NCI-H1417 treated with DMSO at 0.1 percent for 48 hours (cell line): ENCODE measurements at places on chromosomes 5 and 9.

GRCh38 chr5:151454166-151454565 is 6.8 kb downstream of the SLC36A1 start:
- DNase-seq, result no peak

GRCh38 chr5:66179297-66180051 is 35.4 kb downstream of the SREK1 start:
- no peak for DNase-seq

- no peak for DNase-seq
Observed at GRCh38 chr5:74275171-74275992, 365.1 kb downstream of the ENC1 start.

GRCh38 chr9:93218671-93219420 is 34.9 kb downstream of the WNK2 start:
- DNase-seq, result no peak

GRCh38 chr5:89129941-89130340 is 247.0 kb upstream of the MEF2C start:
- DNase-seq, result no peak

DNA sequence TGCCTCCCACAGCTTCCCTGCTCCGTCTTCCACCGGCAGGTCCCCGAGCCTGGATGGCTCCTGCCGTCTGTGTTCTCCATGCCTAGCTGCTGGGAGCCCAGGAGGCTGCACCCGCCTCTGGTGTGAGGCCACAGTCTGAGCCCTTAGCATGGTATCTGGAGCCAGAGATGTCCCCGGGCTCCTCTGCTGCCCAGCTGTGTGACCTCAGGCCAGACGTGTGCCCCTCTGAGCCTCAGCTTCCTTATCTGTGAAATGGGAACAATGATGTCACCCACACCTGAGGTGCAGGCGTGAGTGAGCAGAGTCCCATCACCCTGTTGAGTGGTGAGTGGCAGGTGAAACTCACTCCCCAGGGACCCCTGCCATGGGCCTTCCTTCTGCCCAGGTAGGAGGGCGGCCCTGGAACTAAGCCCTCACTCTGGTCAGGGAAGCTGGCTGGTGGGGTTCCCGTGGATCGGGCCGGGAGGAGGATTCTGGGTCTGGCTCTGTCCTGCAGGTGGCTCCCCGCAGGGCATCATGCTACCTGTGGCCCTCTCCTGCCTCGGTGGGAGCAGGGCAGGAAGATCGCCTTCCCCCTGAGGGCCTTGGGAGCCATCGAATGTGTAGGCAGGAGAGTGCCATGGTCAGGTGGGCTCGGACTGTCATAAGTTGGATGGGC is 239.0 kb downstream of the PBX3 start:
- no peak for DNase-seq

DNA sequence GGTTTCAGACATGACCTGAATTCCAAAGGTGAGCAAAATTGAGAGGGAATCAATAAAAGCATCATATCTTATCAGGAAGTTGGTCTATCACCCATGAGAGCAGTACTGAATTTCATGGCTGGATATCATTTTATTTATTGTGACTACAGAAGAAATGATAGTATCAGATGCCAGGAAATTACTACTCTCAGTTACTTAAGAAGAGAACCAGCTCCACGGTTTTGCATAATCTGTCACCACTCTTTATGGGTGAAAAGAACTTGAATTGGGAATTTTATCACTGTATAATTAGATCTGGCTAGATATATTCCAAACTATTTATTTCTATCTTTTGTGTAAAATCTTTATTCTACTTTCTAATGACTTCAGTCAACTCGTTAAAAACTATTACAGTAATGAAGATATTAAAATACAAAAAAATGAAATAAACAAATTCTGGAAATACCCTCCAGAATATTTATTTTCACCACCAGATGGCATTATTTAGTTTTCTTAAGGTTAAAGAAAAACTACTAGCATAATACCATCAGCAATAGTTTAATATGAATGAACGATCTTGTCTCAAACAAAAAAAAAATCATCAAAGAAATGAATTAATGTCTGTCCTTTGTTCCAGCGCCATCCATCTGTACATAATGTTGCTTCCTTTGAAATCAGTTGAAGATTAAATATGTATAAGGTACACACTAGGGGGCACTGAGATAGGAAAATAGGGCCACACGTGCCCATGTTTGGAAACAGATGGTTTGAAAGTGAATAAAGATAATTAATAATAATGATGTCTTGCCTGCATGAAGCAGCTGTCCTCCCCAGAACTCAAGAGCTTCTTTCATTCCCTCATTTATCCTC is 84.7 kb upstream of the SLCO6A1 start:
- peak; percentile 41 for DNase-seq

DNA sequence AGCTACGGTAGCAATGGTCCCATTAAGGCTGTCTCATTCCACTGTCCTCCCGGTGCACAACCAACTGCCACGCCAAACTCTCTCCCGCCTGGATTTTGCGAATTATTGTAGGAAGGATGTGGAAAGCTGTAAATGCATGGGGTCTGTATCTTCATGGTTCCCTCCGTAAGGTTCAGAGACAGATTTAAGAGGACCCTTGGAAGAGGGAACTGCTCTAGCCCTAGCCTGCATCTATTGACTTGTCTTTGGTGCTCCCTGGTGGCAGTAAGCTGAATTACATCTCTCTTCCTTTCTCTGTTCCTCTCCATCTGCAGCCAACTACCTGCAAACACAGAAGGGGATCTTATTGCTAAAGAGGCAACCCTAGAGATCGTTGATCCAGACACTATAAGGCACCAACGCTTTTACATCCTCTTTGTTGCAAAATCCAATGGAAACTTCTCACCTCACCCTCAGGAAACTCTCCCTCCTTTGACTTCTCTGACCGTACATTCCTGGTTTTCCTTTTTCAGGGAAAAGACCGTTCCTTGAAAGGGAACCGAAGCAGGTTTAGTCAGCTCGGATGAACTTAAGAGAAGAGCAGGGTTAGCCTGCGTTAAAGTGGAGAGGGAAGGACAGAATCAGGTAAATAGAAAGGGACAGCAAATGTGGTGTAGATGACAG is 11.9 kb downstream of the CAPSL start:
- peak; percentile 42 for DNase-seq

GRCh38 chr5:74613283-74613682 is 27.2 kb downstream of the ENC1 start:
- no peak for DNase-seq

GRCh38 chr9:112044186-112044585 is 130.9 kb downstream of the SUSD1 start:
- no peak for DNase-seq

DNA sequence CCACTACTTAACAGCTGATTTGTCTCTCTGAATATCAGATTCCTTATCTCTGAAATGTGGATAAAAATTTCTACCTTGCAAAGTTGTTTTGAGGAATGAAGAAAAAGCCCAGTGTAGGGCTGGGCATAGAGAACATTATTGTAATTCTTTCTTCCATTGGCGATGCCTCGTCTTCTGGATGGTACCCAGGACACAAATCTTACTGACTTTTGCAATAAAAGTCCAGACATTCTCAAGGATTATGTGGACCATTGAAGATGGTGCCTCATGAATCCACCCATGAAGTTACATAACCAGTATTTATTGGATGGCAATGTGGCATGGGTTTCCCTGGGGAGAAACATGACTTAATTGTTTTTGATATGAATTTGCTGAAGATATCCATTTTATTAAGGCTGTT is 33.1 kb downstream of the NNT start:
- no peak for DNase-seq

GRCh38 chr5:167730656-167731055 is 560.8 kb upstream of the WWC1 start:
- no peak for DNase-seq

GRCh38 chr5:136586196-136586595 is 220.9 kb upstream of the TRPC7 start:
- DNase-seq, result no peak

DNA sequence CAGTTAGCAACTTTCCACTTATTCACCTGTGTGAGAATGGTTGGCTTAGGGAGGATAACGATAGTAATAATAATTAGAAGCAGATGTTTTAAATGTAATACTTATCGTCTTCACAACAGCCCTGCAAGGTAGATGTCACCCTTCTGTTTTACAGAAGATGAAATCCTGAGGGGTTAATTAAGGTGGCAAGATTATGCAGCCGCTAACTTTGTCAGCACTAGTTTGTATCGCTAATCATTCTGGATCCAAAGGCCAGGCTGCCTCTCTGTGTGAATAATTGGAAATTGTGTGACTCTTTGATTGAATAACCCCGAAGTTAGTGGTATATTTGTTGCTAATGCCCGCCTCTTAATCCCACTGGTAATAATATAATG is 635 bp downstream of the IFT74 start:
- no peak for DNase-seq

DNA sequence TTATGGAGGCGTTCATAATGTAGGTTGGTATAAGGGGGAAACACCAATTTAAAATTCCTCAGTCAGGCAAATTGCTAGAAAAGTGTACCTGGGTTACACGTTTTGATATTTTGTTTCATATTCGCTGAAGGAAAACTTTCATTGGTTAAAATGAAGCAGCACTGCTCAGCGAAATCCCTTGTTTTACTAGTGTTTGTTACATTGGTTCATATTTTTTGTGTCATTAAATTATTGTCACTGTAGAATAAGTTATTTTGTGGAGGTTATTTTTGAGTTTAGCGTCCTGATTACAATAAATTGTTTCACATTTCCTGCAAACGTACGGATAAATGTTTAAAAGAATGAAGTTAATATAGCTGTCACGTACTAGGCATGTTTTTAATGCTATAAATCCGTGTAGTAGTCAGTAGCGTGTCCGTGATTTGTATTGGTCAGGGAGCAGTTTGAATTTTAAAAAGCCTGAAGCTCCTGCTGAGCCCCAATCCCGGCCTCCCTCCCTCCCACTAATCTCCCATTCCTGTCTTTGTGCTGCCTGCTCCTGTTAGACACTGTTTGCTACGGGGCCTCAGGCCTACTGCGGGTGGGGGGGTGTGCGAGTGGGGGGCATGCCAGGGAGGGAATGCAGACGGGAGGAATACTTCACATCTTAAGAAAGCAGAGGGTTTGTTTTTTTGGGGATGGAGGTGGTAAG is 2.0 kb downstream of the NIPBL start:
- no peak for DNase-seq

DNA sequence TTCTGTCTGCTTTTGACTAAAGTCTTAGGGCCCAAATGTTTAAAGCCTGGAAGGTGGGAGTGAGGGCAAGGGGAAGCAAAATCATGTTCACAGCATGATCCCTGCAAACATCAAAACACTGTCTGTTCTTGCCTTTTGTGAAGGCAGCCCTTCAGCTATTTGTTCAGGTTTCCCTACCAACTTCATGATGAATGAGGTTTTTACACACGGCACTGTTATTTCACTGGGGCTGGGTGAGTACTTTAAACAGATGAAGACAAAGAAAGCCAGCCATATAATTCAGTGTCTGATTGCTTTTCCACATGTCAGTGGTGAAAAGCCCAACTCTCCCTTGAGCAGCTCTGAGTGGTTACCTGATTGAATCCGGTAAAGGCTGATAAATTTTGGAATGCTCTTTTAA is 224.7 kb upstream of the GRAMD2B start:
- peak; percentile 74 for DNase-seq

- DNase-seq, result no peak
Observed at GRCh38 chr5:159393854-159394274, 63.6 kb upstream of the IL12B start.
